ENCODE measurements at places on chromosomes 3 and 15.

GRCh38 chr15:74220475-74221248, 15.5 kb upstream of the CCDC33 start:
- no peak for DNase-seq

- DNase-seq = no peak
Observed at GRCh38 chr3:54957711-54958110, 29.9 kb upstream of the LRTM1 start.

GRCh38 chr3:50532062-50532705, 28.8 kb upstream of the CACNA2D2 start:
- DNase-seq = no peak

GRCh38 chr15:84975871-84976351, 5.7 kb upstream of the PDE8A start:
- no peak for DNase-seq

DNA sequence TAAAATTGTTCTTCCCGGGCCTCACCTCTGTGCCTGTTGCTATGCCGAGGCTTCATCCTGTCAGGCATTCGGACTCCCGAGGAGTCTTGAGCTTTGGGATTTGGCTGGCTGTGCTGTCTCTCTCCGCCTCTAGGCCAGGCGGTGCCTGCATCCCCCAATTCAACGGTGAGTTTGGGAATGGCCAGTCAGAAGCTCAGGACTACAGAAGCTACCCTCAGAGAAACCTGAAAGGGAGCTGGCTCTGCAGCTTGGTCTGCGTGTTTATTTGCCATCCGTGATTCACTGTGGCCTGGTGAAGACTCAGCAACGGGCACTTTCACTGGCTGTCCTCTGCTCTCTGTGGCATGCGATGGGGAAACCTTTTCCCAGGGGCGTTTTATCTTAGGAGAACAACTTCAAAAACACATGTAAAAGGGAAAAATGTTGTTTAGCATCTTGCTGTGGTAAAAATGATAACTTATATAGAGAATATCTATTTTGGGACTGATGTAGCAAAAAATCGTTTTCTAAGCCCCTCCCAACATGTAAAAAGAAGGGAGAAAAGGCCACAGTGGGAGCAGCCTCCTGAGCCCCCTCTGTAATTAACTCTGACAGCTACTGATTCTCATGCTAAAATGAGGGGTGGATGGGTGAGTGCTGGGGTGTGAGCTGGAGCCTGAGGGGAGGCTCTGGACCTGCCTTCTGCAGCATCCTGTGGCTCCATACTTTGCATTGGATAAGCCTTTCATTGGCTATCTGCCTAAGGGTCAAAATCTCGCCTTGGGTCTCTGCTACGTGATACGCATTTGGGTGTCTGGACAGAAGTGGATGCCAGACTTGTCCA, 103.4 kb upstream of the KLHL25 start:
- no peak for DNase-seq

DNA sequence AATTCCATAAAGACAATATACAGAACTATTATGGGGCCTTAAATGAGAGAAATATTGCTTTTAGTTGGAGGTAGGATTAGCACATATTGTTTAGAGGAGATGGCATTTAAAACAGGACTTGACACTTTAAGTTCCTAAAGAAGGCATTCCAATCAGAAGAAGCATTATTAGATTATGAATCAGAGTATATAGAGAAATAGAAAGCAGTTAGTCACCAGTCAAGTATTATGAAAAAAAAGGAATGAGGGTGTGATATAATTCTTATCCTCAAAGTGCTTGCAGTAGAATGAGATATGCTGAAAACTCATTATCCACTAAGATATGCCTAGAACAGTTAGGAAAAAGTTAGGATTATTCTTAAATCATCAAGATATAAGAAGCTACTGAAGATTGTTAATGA, 456.2 kb downstream of the ZNF385D start:
- no peak for DNase-seq

DNA sequence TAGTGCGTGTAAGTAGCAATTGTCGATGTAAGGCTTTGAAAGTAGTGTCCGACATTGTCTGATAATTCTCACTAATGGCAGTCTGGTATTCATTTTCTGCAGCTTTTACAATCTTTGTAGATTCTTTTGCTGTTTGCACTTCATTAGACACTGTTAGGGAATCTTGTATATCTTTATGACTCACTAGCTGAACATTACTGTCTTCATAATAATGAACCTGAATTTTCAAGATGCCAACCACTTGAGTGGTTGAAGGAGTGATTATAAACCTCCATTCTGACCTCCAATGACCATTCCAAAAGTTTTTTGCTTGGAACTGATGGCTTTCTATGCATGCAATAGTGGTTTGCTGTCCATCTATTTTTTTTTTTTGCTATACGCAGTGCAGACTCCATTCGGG, 76.4 kb upstream of the MFGE8 start:
- DNase-seq = no peak

GRCh38 chr15:43872416-43873020, 45.7 kb downstream of the WDR76 start:
- DNase-seq = peak; percentile 53

DNA sequence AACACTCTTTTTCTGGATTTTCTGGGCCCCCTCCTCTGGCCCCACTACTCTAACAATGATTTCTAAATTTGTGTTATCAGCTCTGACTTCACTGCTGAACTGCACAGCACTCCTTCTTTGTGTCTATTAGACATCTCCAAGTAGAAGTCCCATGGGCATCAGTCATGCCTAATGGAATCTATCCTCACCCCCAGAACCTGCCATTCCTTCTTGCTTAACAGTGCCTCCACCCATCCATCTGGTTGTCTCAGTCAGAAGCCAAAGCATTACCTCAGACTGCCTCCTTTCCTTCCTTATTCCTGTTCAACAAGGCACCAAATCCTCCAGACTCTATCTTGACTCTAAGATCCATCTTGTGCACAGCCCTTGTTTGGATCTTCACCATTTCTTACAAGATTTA, 36.2 kb downstream of the SSR3 start:
- DNase-seq = no peak

- DNase-seq = no peak
Observed at GRCh38 chr3:152345233-152345632, 76.5 kb downstream of the MBNL1 start.

DNA sequence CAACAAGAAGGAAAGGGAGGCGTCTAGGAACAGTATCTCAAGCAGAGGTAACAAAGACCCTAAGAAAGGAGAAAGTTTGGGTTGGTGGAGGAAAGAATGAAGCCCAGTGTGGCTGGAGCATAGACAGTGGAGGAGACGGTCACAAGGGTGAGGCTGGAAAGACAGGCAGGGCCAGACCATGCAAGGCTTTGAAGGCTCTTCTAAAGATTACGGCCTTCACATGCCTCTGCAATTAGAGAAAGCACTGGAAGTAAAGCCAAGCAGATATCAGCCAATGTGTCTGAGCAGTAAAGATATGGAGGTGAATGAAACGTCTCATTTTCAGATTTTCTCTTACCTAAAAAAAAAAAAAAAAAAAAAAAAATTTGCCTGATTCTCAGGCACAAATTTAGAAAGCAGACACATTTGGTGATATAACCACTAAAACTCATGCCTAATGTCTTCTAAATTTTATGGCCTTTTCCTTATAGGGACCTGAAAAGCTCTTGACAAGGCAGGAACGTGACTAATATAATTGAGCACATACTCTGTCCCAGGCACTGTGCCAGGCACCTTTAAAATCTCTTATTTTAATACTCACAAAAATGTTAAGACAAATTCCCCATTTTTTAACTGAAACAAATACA, 184.1 kb downstream of the MECOM start:
- no peak for DNase-seq

DNA sequence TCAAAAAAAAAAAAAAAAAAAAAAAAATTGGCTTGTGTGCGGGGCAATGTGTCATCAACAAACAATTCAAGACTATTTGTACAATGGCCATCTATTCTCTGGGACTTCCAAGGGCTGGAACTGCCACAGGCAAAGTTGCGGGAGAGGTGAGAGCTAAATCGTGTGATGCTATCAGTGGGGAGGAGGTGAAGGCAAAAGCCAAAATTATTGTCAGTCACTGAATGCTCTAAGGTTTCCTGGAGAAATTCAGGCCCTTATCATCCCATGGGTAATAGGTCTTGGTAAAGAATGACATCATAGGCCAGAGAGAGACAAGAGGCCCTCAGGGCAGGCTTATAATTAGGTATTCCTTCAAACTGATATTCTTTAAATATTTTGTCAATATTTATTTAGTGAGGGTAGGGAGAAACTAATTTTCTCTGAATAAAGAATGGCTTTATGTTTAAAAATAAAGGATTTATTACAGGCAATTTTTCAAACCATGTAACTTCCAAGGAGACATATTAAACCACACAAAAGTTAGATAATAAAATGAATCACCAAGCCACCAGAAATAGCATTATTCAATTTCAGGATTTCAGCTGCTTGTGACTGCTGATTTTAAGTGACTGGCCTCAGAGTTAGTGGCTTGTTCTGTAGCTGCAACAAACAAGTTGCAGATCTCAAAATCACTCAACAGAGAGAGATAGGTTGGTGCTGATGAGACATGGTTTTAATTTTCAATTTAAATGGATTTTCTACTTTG, 226.3 kb upstream of the MRPL3 start:
- DNase-seq = no peak

DNA sequence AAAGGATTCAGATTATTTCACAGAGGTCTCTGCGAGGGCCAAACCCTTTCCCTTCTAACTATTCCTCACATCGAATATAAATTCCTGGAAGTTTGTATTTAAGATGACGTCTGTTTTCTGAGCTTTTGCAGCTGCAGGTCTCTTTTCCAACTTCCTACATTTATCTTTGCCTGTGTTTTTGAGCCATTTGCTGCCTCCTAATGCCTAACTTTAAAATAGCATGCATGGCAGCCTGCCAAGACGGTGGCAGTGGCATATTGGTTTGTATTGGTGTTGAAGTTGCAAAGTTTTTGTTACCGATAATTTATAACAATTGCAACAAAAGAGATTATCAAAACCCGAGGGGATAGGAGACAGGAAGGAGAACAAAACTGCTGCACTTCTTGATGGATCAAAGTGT, 187.1 kb upstream of the DNAJC19 start:
- peak; percentile 40 for DNase-seq

Data from NCI-H460 (cell line).